ENCODE measurements at places on chromosomes 7 and 10.
A peak's percentile ranks its signal among the peaks of the same experiment; 100 is the strongest.

DNA sequence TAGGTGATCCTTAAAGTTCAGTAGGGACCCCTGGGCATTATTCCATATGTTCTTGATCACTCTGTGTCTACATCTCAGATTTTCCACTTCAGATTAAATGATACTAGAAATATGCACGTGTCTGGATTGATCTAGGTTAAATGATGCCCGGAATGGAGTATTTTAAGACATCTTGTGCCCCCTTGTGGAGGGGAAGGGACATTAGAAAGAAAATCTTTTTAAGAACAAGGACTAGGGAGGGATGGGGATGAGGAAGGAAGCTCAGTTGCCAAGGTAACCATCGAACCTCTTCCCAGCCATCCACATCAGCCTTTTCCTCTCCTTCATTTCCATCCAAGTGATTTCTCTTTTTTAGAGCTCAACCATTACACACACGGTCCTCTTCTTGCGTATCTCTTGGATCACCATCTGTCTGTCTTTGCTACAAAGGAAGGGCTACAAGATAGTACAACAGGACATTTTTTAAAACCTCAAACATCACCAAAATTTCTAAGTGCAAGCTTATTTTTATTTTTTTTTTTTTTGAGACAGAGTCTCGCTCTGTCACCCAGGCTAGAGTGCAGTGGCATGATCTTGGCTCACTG, 40.5 kb downstream of the PRSS2 start:
- DNase-seq, result peak; percentile 40

GRCh38 chr10:110512461-110513187, 14.9 kb downstream of the DUSP5 start:
- DNase-seq, result peak; percentile 94

DNA sequence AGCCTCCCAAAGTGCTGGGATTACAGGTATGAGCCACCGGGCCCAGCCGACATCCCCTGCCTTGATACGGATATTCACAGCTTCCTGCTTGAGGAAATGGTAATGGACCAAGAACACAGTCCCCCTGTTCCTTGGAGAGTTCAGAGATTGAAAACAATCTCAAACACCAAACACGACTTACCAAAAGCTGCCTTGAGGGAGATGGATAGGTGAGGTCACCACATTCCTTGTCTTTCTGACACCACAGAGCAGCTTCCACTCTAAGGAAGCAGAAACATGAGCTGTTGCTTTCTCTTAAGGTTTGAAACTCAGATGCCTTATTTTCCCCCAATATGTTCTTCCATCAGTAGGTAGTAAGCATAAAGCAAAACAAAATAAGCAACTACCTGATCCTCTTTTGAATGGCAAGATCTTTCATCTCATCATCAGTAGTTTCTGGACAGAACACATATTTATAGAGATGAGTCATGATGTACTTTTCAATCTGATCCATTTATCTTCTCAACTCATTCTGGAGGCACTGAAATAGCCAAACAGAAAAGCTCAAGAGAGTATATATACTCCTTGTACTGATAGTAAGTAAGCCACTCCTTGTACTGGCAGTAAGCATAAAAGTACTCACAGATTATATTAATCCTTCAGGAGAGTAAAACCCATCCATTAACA, 199.1 kb upstream of the KCTD7 start:
- DNase-seq, result no peak

- DNase-seq, result no peak
Observed at GRCh38 chr10:5843686-5844344, 30.6 kb upstream of the GDI2 start.

- DNase-seq, result no peak
Observed at GRCh38 chr10:85657476-85658113, 709.0 kb downstream of the GRID1 start.

- DNase-seq, result no peak
Observed at GRCh38 chr10:78278058-78278404, 244.4 kb downstream of the RPS24 start.

DNA sequence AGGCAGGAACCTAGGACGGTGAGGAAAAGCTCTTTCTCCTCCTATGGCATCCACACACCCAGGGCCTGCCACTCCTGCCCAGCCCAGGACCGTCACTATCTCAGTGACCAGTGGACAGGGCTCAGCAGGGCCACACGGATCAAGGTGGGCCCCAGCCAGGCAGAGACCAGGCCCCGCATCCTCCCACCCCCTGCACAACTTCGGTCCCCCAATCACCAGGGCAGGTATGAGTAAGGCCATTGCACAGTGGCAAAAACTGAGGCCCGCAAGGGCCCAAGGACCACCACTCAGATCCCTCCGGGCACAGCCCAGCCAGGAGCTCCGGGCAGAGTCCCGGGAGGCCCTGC, 30.3 kb downstream of the OAT start:
- DNase-seq, result no peak

- DNase-seq, result peak; percentile 99
Observed at GRCh38 chr7:51123322-51124019, 193.1 kb downstream of the COBL start.

GRCh38 chr7:100209493-100209892, 10.3 kb upstream of the PVRIG start:
- DNase-seq, result no peak

DNA sequence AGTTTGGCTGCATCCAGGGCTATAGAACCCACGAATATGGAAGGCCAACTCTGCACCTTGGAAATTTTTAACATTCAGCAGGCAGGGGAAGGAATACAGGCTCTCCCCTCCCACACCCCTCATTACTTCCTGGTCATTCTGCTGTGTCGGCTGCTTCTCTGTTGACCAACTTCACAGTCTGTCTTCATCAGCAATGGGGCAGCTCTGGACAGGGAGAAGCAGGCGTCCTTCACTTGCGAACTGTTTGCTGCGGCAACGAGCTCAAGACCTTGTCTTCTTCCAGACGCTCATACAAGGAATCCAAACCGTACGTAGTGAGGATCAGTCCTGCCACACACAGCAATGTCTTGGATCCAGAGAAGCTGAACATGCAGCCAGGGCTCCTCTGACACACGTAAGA, 192.2 kb downstream of the DIP2C start:
- DNase-seq, result no peak

- DNase-seq, result peak; percentile 84
Observed at GRCh38 chr7:55641273-55641691, 69.0 kb upstream of the VOPP1 start.

DNA sequence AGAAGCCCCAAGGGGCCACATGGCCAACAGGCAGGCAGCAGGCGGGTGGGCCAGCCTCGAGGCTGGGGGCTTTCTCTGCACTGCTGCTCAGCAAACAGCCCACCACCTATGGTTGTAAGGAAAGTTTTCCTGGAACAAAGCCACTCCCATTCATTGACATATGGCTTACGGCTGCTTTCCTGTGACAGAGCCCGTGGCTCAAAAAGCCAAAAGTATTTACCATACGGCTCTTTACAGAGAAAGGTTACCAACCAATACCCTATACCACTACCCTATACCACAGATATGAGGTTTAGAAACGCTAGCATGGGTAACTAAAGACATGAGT, 152.7 kb downstream of the MAD1L1 start:
- no peak for DNase-seq

- DNase-seq, result peak; percentile 19
Observed at GRCh38 chr10:124737221-124737620, 7.0 kb downstream of the FAM53B start.

DNA sequence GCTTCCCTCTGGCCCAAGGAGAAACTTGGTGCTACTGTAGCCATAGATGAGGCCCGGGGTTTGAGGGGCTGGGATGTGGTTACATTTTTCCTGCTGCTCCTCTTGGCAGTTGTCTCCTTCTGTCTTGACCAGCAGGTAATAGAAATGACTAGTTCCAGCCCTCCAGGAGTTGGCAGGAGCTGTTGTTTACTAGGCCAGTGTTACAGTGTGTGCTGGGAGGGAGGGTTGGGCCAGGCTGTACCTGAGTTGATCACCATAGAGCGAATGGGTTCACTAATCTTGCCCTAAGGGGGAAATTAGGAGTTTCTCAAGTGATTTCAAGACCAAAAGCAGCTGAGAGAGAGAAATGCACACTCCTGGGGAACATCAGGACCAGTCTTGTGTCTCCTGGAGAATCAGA, 34.9 kb downstream of the PAX2 start:
- DNase-seq, result no peak

DNA sequence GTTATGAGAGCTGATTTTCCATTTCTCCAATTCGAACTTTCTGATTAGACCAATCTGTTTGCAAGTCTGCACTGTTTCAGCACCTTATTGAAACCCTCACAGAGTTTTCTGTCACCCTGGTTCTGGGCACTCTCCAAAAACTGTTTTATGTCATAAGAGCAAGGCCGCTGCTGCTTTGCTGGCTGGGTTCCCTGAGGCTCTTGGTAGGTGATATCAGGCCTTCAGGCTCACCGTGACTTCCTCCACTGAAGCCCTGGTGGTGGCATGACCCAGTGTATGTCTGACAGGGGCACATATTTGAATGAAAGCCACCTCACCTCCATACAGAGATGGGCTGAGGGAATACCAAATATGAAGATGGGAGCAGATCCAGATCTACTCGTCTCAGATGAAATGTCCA, 8.3 kb downstream of the RABGEF1 start:
- DNase-seq, result no peak

GRCh38 chr7:89247207-89247606, 451.7 kb upstream of the TEX47 start:
- no peak for DNase-seq

DNA sequence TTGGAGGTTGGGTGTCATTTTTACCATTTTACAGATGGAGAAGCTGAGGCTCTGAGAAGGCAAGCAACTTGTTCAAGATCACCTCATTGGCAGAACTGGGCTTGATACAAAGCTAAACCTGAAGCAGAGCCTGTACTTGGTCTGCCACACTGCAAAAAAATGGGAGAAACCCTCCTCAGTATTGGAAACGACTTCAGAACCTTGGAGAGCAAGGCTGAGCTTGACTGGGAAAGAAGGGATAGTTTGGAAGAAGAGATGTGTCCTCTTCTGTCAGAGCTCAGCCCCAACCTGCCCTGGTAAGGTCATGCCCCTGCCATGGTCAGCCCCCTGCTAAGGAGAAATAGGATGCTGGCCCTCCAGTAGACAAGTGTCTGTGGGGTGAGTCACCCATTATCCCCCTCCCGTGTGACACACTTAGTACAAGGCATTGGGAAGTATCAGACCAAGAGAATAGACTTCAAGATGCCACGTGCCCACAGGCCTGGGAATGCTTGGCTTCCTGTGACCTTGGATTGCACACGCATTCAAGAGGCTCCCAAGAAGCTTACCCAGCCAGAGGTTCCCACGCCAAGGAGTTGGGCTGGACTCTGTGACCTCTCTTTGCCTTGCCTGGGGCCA, 56.2 kb upstream of the SMNDC1 start:
- no peak for DNase-seq

DNA sequence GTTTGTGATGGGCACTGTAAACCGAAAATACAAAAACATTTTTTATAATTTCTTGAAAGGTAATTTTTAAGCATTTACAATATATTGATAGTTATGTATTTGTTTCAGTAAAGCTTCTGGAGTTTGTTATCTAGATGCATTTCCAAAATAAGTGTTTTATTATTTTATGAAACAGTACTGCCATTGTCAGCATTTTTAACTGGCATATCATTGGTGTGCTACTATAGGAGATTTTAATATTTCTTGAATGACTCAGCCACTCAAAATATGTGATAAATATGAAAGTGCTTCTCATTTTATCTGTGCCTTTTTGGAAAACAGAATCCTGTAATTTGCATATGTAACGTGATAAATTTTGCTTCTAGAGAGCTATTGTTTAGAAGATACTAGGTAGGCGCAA, 97.9 kb downstream of the ANKIB1 start:
- DNase-seq, result no peak

DNA sequence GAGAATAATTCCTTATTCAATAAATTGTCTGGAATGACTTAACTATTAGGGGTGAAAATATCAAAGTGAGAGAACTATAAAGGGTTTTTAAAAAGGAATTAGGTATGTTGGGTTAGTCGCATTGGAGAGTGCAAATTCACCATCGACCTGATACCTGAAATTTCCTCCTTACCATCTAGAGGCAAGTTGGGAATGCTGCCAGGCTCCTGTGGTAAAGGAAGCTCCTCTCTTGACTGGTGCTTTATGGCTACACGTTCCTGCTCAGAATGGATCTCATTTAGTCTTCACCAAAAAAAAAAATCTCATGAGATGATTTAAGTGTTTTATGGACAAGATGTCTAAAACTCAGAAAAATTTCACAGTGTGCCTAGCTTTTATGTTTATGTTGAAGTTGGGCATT, 129.8 kb downstream of the EGFR start:
- DNase-seq, result no peak

GRCh38 chr7:129401228-129401966, 32.8 kb upstream of the STRIP2 start:
- DNase-seq, result peak; percentile 27

DNA sequence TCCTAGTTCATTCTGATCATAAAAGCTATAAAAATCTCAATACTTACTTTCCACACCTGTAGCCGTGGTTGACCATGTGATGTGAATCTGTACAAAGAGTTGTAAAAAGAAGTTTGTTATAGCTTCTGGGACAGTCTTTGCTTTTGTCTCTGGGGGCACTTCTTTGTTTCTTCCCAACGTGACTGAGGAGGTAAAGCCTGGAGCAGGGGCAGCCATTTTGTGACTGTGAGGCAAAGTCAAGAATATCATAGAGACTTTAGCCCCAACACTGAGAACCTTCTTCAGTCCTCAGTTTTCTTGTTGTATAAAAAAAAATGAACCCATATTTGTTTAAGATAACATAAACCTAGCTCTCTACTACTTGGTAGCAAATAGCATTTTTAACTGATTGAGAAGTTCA, 29.4 kb upstream of the LYZL1 start:
- no peak for DNase-seq

GRCh38 chr7:105325216-105325904, 63.4 kb downstream of the SRPK2 start:
- DNase-seq, result no peak

- no peak for DNase-seq
Observed at GRCh38 chr10:2212244-2212834, 475.0 kb upstream of the ADARB2 start.

DNA sequence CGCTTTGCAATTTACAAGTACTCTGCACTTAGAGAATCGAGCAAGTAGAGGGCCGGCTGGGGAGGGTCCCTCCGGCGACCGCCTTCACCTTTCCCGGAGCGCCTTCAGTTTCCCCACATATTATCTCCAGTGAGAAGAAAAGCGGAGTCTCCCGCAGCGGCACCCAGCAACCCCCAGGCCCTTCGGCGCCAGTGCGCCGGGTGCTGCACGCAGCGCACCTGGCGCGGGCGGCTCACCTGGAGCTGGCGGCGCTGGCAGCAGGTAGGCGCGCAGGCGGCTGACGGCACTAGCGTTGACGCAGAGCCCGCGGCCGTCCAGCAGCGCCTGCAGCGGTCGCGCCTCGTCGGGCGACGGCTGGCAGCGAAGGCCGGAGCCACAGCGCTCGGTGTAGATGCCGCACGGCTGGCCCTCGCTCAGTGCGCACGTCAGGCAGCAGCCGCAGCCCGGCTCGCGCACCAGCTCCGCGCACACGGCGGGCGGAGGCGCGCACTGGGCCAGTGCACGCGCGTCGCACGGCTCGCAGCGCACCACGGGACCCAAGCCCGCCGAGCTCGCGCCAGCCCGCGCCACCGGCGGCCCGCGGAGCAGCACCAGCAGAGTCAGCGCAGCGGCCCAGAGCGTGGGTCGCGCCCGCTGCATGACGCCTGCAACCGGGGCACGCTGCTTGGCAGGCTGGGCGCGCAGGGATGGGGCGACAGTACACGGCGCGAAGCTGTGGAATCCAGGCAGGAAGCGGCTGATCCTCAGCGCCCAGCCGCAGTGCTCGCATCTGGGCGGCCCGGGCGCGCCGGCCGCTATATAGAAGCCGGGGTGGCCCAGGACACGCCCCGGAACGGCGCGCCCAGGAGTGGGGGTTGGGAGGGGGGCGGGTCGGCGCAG, at the start of gene IGFBP3:
Gene IGFBP3, minus strand, starts transcription at position 771 of the 879 bp plus-strand sequence. Its CDS starts 132 bp downstream, at position 639.
- no peak for DNase-seq
